Head of caudate nucleus (tissue), 42 donors: ENCODE measurements at places on chromosomes 1 and 21.

DNA sequence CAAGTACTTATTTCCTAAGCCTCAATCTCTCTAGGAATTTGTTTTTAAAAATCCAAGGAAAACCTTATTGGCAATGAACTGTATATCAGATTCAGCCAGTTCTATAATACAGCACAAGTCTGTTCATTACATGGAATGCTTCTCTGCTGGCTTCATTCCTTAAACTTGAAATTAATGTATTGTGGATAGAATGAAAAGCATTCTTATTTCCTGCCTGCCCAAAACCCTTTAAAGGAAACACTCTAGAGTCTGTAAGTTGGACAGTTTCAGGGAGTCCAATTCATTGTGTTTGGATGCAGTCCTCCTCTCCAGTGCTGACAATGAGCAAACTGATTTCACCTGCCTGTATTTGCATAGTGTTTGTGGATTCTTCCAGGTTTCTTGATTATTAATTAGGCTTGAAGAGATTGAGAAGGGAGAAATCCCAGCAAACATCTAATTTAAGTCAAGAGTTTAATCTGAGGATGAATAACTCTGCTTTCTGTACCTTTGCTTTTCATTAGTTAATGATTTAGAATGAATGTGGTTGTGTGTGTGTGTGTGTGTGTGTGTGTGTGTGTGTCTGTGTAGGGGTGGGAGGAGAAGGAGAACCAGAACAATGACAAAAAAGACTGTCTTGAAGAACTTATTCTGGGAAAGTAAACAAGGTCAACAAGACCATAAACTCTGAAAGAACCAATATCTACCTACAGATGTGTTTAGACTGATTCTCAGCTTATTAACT lies 61.2 kb downstream of the CACHD1 start:
- DNase-seq = no peak

- DNase-seq = peak; percentile 14
Observed at GRCh38 chr1:190475421-190476141, 2.1 kb downstream of the BRINP3 start.

- no peak for DNase-seq
Observed at GRCh38 chr1:91876040-91876470, 9.9 kb downstream of the TGFBR3 start.

GRCh38 chr21:15626031-15626430 lies 103.8 kb upstream of the USP25 start:
- no peak for DNase-seq

GRCh38 chr1:16324456-16324890 lies 27.8 kb downstream of the FBXO42 start:
- no peak for DNase-seq

GRCh38 chr1:66090859-66091457 lies 298.3 kb downstream of the PDE4B start:
- DNase-seq = no peak

- DNase-seq = no peak
Observed at GRCh38 chr21:40976198-40977109, 129.5 kb upstream of the DSCAM start.

DNA sequence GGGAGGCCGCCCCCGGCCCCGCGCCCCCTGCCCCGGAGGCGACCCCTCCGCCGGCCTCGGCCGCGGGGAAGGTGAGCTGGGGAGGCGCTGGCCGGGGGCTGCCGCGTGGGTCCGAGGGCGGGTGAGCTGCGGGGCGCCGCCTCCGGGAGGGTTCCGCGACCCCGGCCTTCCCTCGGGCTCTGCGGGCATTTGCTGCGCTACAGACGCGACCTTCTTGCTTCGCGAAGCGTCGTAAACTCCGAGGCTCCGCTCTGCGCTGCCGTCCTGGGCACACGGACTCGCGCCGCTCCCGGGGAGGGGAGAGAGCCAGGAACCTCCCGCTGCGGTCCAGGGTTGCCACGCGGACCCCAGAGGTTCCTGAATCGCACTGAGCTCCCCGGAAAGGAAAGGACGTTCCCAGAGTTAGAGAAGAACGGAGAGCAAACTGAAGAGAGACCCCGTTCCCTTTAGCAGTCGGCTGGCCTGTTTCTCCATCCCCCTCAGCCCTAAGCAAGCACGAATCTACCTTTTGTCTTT lies 345 bp downstream of the SLX9 start:
- no peak for DNase-seq

GRCh38 chr1:27430903-27431600 lies 38.6 kb downstream of the GPR3 start:
- DNase-seq = peak; percentile 58

DNA sequence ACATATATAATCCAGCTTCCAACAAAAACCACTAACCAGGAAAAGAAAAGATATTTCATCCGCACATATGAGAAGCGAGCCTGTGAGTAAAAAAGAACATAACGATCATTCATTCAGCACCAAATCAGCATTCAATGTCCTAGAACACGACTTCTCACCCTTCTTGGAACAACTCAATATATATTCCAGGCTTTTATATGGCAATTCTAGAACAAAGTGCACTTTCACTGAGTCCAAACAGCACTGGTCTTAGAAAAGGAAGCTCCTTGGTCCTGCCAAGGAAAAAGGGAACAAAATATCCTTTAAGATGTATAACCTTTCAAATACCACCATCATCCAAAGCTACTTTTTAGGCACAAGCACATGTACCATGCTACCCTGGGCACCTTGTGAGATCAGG lies 44.5 kb downstream of the RPL5 start:
- no peak for DNase-seq

- no peak for DNase-seq
Observed at GRCh38 chr1:187854457-187854856, 1025.7 kb downstream of the PLA2G4A start.

- no peak for DNase-seq
Observed at GRCh38 chr1:7534061-7534825, 236.9 kb upstream of the VAMP3 start.

DNA sequence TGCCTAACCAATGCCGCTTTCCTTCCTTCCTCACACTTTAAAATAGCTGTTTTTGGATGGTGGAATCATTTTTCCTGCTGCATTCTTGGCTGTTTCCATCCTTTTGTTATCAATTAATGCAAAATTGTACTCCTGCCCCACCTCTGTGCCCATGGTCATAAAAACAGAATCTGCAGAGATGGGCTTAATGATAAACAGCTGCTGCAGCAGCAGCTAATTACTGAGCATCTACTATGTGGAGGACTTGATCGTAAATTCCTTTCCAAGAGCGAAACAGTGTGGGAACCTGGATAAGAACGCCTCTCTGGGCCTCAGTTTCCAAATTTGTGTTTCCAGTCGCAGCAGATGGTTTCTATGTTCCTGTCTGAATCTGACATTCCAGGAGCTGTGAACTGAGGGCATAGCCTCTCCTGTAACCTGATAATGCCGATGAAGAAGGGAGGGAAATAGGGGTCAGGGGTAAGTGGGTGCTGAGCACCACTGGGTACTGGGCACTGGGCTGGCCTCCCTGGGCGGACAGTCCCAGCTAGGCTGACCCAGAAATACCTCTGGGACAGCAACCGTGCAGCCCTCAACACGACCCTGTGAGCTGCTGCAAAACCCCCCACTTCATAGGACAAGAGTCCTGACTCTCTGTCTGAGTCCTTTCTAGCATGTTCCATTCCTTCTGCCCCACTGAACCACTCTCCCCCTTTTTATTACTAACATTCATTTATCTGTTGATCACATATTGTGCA lies 121.7 kb downstream of the DMRTB1 start:
- DNase-seq = no peak

GRCh38 chr21:16563116-16563515 lies 833.3 kb downstream of the USP25 start:
- DNase-seq = no peak

- DNase-seq = no peak
Observed at GRCh38 chr1:206961668-206962067, 8.6 kb downstream of the FCAMR start.

- DNase-seq = no peak
Observed at GRCh38 chr1:33261344-33261743, 5.1 kb downstream of the ZNF362 start.

GRCh38 chr1:246750752-246751151 lies 26.5 kb downstream of the SCCPDH start:
- DNase-seq = no peak

- no peak for DNase-seq
Observed at GRCh38 chr1:59332983-59333382, 36.1 kb downstream of the FGGY start.

GRCh38 chr1:227887697-227888403 lies 59.9 kb downstream of the WNT9A start:
- no peak for DNase-seq

- no peak for DNase-seq
Observed at GRCh38 chr1:181816608-181817007, 244.9 kb downstream of the ZNF648 start.

- DNase-seq = no peak
Observed at GRCh38 chr1:84742653-84743052, 52.4 kb upstream of the SSX2IP start.

DNA sequence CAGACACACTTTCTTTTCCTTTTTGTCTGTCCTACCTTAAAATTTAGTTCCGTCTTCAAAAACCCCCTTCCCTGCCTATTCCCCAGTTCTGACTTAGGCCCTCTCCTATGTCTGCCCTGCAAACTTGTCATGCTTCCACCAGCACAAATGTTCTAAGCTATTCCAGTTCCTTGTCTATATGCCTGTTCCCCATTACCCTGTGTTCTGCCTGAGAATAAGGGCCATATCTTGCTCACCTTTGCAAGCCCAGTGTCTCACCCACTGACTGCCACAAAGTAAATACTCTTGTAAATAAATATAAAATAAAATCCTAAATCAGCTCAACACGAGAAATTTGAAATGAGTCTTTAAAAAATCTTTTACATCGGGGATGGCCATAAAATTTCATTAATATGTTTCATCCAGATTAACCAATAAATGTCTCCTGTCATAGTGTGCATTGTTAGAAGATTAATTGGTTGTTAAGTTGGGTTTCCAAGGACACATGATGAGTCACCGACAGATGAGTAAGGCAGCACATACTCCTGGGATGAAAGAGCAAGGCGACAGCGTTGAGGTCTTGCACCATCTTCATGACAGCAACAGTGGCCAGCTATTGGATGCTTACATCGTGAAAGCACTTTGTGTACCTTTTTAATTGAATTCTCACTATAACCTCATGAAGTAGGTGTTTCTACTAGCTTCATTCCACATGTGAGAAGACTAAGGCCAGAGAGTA lies 92.6 kb upstream of the NGF start:
- no peak for DNase-seq

GRCh38 chr1:116720364-116721038 lies 33.7 kb upstream of the CD2 start:
- peak; percentile 17 for DNase-seq

GRCh38 chr1:37868466-37868865 lies 9.1 kb upstream of the MTF1 start:
- no peak for DNase-seq

GRCh38 chr1:41436281-41437010 lies 48.0 kb downstream of the EDN2 start:
- DNase-seq = no peak

- DNase-seq = peak; percentile 80
Observed at GRCh38 chr1:203512848-203513584, 19.1 kb downstream of the OPTC start.

- DNase-seq = no peak
Observed at GRCh38 chr1:20111452-20111851, 7.9 kb downstream of the PLA2G2D start.

DNA sequence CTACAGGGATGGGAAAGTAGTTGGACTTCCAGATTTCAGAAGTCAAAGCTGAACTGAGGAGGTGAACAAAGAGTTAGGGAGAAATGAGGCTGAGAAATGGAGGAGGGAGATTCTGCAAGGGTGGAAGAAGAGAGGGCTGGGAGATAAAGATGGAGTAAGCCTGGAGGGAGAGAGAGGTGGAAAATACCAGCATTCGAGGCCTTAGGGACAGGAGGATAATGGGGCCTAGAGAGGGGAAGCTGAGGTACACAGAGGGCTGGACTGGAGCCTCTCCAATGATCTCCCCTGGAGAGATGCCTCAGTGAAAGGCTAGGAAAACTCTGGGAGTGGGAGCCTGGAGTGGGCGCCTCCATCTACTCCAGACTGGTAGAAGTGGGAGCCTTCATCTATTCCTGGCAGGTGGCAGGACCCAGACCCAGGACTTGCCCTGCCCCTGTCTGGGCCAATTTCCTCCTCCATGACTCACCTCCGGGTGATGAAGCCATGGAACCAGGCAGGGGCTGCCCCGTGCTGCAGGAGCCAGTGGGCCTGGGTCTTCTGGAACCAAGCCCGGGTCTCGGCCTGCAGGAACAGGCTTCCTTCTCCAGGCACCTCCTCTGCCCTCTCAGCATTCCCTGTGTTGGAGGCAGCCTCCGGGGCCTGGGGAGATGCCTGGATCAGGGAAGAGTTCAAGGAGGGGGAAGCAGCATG lies 1.9 kb downstream of the SH2D2A start:
- DNase-seq = no peak
